GM12892 (cell line): ENCODE measurements at places on chromosomes 5 and 9.

DNA sequence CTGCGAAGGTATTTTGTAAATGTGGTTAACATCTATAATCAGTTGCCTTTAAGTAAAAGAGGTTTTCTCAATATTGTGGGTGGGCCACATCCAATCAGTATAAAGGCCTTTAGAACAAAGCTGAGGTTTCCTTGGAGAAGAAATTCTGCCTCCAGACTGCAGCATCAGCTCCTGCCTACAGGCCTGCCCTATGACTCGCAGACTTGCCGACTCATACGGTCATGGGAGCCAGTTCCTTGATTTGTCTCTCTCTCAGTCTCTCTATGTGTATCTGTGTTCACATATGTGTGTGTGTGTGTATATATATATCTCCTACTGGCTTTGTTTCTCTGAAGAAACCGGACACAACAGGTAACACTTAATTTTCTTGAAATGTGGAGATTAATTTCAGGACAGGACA lies 45.3 kb downstream of the SLC36A1 start:
- no peak for DNase-seq

GRCh38 chr5:73499187-73499586 lies 945 bp downstream of the BTF3 start:
- no peak for DNase-seq

DNA sequence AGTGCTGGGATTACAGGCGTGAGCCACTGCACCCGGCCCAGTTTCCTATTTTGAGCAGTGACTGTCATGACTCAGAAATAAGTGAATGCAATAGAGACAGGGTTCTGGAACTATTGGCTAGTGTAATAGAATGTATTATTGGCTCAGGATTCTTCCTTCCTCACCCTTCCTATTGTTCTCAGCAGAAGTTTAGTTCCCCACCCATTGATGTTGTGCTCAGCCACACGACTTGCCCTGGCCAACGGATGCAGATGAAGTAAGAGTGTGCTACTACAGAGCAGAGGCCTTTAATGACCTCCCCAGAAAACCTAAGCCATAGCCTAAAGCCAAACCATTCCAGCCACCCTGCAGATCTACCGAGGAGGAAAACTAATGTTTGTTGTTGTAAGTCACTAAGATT lies 287.9 kb downstream of the AGTPBP1 start:
- DNase-seq = no peak

DNA sequence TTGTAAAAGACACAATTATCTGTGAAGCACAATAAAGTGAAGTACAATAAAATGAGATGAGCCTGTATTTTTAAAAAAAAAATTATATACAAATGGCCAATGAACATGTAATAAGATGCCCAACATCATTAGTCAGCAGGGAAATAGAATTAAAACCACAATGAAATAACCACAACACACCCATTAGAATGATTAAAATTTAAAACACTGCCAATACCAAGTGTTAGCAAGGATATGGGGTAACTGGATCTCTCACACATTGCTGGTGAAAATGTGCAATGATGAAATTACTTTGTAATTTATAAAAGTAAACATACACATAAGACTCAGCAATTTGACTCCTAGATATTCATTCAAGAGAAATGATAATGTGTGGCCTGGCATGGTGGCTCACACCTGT lies 62.8 kb downstream of the SHOC1 start:
- no peak for DNase-seq

- no peak for DNase-seq
These were observed 30.2 kb upstream of the HTR4 start for GRCh38 chr5:148684528-148684927.

DNA sequence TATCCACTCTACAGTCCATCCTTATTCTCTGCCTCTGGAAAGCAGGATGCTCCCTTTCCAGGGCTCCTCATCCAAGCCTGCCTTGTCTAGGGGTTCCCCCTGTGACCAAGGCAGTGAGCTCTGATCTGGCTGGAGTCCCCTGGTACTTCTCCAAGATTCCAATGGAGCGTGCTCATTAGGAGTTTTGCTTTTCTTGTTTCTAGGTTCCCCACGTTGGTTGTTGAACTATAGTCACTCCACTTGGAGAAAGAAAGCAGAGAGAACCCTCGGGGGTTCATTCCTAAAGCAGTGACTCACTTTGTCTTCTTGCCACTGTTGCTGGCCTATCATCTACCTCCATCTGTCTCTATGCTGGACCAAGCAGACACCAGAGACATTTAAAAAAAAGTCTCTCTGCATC lies 192.6 kb downstream of the TLE4 start:
- DNase-seq = no peak

DNA sequence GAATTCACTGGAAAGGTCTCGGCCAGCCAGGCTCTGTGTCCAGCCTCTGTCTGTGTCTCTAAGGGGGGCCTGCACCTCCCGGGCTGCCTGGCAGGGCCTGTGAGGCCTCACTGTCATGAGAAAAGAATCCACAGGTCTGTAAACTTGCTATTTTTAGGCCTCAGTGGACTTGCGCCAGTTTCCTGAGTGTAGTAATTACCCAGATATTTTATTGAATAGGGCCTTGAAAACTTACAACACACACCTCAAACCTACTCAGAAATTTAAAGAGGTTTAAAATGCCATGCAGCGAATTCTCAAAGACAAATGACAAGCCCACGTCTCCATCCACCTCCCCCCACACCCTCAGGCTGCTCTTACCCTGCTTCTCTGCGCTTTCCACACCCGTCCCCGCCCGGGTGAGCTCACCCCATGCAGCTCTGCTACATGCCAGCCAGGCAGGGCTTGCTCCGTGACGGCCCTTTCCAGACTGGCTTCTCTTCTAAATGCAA lies 8.8 kb upstream of the TENT4A start:
- DNase-seq = no peak

GRCh38 chr9:108444400-108445358 lies 411.1 kb downstream of the ACTL7B start:
- no peak for DNase-seq

DNA sequence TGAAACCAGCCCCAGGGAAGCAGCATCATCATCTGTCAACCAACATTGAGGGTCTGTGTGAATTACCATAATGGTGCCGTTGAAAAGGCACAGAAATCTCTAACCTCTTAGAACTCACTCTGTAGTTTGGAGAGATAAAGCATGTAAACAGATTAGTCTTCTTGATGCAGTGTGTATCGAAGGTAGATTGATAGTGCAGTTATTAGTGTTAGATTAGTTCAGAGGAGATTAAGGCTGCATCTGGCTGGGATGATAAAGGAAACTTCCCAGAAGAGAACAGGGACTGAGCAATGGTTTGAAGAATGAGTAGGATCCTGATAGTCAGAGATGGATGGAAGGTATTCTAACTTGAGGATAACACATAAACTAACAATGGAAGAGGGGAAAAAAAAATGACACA lies 651.5 kb downstream of the TLE1 start:
- no peak for DNase-seq

GRCh38 chr5:107542831-107543231 lies 127.9 kb downstream of the EFNA5 start:
- no peak for DNase-seq

GRCh38 chr9:114369216-114370130 lies 18.3 kb downstream of the AKNA start:
- no peak for DNase-seq

DNA sequence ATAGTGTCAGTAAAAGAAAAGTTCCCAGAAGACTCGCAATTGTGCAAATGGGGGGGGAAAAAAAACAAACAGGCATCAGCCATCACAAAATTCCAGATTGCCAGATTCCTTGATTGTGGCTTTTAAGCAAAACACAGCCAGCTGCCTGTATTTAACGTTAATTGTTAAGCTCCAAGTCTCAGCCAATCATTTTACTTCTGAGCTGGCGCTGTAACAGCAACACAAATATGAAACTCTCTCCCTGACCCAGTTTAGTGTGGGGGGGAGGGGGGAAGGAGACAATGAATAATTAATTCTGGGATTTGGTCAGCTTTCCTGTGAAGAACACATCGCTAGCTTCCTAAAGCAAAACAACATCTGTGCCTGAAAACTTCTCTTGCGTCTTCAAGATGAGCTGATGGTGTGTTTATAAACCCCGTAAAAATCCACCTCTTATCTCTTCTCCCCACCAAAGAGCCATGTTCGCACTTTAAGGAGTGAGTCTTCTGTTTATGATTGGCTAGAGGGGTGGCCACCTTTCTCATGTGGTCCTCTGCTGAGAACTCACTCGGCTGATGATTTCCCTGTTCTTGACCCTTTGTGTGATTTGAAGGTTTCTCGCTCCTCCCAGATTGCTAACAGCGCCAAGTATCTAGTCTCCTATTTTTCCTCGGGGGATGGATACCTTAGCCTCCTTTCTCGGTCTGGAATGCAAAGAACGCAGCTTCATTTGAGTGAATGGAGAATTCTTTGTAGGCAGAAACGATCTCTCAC lies 160.2 kb upstream of the DAPK1 start:
- no peak for DNase-seq

- DNase-seq = no peak
These were observed 5.1 kb upstream of the CLINT1 start for GRCh38 chr5:157864067-157864466.

DNA sequence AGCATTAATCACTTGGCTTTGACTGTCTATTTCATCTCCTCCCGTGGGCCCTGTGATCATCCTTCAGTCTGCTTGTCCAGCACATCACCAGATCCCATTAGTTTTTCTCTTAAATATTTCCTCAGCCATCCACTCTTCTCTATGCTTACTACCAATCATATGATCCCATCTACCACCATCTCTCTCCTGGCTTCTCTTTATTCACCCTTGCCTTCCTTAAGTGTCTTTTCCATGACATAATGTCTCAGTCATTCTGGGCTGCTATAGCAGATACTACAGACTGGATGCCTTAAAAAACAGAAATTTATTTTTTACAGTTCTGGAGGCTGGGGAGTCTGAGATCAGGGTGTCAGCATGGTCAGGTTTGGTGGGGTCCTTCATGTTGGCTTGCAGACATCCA lies 208.4 kb upstream of the PPP1R2B start:
- DNase-seq = no peak

- DNase-seq = no peak
These were observed 6.4 kb upstream of the TEX48 start for GRCh38 chr9:114688379-114688778.

GRCh38 chr5:103041071-103041676 lies 78.8 kb downstream of the GIN1 start:
- no peak for DNase-seq

- no peak for DNase-seq
These were observed 720.8 kb upstream of the ADAMTS16 start for GRCh38 chr5:4419281-4419680.

DNA sequence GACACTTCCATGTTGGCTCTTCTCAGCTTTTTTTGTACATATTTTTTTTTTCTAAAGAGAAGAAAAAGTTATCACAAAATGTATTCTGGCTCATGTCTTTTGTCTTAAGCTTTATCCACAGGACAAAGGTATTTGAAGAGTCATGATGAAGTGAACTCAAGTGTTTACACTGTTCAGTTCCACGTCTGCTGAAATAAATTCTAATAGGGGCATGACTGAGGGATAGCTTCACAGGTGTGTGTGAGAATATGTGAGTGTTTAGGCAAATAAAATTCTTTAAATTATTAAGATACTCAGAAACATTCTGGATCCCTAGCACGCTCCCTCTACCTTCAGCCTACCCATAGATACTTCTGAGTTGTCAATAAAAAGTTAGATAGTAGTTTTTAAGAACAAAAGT lies 59.8 kb downstream of the BAAT start:
- DNase-seq = no peak

DNA sequence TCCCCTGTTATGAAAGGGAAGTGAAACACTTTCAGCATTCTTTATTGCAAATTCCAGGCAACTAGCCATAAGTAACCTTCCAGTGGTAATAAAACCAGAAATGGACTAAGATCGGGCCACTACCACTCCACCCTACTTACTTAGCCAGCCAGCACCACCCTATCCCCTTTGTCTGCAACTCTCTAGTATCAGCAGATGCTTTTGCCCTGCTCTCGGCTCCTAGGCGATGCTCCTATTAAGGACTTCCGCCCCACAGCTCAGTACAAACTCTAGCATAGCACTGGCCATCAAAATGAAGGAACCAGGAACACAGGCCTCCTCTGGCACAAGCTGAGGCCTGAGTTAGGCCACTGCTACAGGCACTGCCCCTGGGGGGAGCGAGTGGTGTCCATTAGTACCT lies 81.2 kb downstream of the GLDC start:
- no peak for DNase-seq

- DNase-seq = no peak
These were observed 624 bp upstream of the RETREG1 start for GRCh38 chr5:16617274-16617968.

- DNase-seq = no peak
These were observed 147.0 kb downstream of the PSAT1 start for GRCh38 chr9:78443946-78444345.

GRCh38 chr9:89794918-89795317 lies 190.1 kb downstream of the GADD45G start:
- no peak for DNase-seq

- DNase-seq = no peak
These were observed 48.4 kb downstream of the PPARGC1B start for GRCh38 chr5:149778303-149779123.

GRCh38 chr5:162174358-162174974 lies 106.9 kb downstream of the GABRG2 start:
- no peak for DNase-seq

DNA sequence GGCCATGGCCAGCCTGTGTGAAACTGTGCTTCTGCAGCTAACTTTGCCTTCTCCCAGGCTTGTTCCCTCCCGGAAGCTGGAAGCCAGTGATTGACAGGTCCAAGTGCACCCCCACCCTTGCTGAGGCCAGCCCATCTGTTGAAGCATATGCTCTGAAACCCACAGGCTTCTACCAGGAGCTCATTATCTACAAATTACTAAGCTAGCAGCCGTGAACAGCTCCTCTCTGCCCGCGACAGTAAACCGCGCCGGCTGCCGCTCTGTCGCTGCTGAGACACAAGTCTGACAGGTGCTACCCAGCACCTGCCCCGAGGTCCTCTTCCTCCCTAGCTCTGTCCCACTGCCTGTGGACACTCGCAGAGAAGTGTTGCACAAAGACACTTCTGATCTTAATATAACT lies 490.9 kb downstream of the GADD45G start:
- no peak for DNase-seq

DNA sequence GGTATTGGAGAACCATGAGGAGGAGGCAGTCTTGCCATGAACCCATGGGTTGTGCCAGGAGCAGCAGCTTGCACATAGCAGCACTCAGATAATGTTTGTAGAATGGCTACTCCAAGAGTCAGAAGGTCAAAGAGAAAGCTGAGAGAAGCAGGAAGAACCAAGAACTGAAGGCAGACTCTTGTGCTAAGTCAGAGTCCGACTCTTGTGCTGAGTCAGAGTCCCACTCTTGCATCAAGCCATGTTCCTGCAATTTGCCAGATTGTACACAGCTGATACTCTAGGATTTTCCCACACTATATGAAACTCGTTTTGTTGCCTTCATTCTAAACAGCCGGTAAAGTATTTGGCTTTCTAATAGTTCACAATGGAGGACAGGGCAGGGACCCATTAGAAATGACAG lies 26.2 kb upstream of the HSPA9 start:
- DNase-seq = no peak

- no peak for DNase-seq
These were observed 32.4 kb downstream of the MUSK start for GRCh38 chr9:110700953-110701352.

DNA sequence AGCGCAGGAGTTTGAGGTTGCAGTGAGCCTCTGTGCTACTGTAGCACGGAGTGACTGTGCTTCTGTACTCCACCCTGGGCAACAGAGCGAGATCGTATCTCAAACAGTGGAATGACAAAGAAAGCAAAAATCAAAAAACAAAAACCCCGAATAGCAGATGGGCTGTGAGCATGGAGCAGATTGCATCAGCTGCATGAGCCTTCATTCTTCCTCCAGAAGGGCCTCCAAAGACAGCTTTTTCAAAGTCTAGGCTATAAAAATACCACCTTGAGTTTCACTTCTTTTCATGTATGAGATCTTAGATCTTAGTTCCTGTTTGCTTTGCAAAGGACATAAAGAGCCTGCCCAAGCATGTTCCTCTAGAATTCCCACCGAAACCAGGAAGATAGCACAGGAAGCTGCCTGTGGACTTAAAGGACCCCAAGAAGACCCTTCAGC lies 15.0 kb upstream of the HSPB3 start:
- DNase-seq = no peak
